ENCODE measurements at places on chromosomes 1 and 21.
A peak's percentile ranks its signal among the peaks of the same experiment; 100 is the strongest.

GRCh38 chr21:25062061-25062460 is 545.2 kb downstream of the MRPL39 start:
- no peak for DNase-seq

DNA sequence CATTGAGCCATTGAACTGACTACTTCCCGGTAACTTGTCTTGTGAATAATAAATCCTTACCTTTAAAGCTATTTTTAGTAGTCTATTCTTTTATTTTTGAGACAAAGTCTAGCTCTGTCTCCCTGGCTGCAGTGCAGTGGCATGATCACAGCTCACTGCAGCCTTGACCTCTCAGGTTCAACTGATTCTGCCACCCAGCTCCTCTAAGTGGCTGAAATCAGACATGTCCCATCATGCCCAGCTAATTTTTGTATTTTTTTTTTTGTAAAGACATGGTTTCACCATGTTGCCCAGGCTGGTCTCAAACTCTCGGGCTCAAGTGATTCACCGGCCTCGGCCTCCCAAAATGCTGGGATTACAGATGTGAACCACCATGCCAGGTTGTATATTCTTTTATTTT is 59.3 kb upstream of the PTGS2 start:
- no peak for DNase-seq

- DNase-seq: no peak
Measured at GRCh38 chr1:32094746-32095521, 12.9 kb upstream of the KPNA6 start.

DNA sequence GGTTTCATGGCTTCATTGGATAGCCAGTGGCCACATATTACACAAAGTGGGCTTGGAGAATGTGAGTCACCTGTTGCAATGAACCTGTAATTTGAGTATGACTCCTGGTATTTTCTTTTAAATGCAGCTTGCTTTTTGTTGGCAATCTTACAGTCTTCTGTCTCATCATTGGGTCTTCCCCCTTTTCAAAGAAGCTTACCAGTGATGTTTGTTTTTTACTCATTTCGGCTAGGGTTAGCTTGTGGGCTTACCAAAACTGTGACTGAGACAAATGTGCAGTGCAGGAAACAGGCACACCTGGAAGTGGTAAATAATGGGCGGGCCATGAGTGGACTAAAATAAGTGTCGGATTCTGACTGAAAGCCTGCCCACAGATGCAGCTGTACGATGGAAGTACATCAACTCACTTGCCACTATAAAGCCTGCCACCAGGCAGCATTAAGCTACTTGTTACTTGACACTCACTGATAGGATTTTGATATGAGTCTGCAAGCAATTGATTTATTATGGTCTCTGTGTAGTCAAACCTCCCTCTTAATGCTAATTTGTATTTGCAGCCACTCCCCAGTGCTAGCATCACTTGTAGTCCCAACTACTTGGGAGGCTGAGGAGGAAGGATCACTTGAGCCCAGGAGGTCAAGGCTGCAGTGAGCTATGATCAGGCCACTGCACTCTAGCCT is 4.2 kb downstream of the HHAT start:
- no peak for DNase-seq

DNA sequence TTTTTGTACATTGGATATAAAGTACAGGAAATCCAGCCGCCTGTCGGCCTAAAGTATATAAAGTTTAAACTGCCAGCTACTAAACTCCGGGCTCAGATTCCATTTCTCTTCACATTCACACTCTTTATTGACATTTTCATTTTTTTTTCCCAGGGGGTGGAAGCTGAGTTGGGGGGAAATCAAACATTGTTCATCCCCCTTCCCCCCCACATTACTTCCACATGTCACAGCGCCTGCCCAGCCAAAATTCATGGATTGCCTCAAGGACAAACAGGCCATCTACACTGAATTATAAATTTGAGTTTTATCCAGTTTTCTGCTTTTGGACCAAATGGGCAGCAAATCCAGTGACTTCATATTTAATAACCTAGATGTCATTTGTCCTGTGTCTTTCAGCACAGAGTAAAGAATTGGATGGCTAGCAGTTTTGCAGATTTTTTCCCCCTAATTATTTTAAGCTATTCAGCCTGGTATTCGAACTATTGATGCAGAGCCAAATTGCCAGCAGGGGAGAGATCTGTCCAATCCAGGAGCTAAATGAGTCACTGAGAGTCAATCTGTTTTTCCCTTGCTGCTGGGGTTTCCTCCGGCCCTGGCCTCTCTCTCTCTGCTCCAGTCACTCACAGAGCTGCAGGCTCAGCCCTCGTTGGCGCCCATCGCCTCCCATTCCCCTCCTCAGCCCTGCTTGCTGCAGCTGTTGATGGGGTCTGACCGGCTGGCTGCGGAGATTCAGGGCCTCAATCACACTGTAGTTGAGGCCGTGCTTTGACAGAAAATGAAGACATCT is 98.0 kb downstream of the LMO4 start:
- no peak for DNase-seq

GRCh38 chr1:99886841-99887240 is 36.7 kb downstream of the AGL start:
- no peak for DNase-seq

- DNase-seq: peak; percentile 30
Measured at GRCh38 chr1:117534995-117535467, 70.8 kb upstream of the TENT5C start.

GRCh38 chr1:116920211-116920610 is 10.5 kb downstream of the PTGFRN start:
- DNase-seq: no peak

GRCh38 chr1:18711003-18711402 is 80.4 kb downstream of the PAX7 start:
- DNase-seq: no peak

DNA sequence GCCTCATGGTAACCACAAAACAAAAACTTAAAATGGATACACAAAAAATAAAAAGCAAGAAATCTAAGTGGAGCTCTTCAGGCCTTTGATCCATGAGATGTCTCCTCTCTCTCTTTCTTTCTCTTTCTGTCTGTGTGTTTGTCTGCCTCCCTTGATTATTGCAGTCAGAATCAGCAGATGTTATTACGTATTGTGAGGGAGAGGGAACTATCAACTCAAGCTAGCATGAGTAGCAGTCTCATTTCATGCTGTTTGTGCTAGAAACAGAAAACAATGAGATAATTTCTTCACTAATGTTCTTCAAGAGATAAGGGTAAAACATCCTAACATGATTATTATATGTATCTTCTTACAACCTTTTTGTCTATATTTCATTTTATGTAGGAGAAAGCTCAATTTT is 103.7 kb upstream of the PDC start:
- DNase-seq: no peak

DNA sequence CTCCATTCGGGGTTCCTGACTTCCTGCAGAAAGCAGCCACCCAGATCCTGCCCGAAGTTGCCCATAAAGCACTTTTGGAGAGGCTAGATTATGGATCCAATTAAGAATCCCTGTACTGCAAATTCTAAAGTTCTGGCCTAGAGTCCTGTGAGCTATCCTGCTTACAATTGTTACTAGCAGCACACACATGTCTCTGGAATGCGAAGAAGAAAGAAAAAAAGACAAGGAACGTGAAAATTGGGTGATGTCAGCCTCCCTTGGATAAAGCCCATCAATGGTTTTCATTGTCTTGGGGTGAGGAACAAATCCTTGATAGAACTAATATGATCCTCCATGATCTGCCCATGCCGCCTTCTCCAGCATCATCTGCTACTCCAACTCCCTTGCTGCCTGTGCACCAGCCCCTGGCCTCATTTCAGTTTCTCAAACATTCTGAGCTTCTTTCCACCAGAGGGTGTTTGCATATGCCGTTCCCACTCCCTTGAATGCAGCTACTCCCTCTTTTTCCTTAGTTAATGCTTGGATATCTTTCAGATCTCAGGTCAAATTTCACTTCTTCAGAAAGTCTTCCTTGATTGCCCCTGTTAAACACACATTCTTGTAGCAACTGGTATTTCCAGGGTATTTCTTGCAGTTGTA is 94.0 kb downstream of the ST6GALNAC5 start:
- DNase-seq: no peak

DNA sequence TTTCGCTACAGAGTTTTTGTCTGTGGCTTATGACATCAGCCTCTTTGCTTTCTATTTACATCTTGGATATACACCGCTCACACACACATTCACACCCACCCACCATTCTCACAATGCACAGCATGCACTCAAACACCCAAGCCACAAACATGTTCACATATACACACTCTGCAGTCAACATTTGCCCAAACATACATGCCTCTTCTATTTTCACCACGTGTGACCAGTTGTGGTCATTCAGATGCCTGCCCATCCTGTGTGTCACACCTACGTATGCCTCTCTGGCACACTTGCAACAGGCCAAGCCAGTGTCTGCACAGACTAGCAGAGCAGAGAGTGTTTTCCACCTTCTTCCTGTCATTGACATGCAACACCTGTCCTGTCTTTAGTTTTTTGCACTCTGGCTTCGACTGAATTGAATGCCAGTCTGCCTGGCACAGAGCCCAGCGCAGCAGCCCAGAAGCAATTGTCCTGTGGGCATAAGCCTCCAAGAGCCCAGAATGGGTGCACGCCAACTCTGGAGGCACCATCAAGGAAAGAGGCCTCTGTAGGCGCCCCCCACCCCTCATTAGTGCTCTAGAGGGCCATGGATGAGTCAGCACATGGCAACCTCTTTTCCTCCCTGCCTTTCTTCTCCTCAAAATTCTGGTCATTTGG is 37.7 kb upstream of the LRRN2 start:
- DNase-seq: no peak

GRCh38 chr1:154499446-154499845 is 2.6 kb upstream of the TDRD10 start:
- no peak for DNase-seq

GRCh38 chr1:35210321-35211119 is 17.6 kb upstream of the SFPQ start:
- no peak for DNase-seq

DNA sequence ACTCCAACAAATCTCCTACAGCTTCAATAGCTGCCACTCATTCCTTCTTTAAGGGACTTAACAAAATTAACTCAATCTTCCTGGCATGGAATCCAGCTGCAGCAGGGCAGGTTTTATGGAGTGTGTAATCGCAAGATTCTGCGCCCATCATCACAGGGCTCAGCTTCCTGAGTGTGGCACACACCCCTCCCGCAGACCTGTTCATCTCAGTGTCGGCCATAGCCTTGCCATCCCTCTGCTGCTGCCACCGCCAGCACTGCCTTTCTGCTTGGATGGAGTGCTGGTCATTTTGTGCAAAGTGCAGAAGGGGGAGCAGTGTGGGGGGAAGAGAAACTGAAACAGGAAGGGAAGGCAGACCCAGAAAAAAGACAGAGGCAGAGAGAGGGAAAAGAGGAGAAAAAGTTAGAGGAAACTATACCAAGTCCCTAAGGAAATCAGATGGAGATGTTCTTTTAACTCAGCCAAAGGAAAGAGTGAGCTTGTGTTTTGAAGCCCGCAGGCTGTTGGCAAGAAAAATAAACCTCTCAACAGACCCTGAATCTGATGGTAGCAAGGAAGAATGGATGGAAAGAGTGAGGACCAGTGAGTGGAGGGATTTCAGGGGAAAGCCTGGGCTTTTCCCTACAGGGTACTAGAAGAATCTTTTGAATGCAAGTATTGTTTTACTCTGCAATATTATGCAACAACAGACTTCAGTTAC is 324.2 kb downstream of the SEC16B start:
- DNase-seq: no peak

DNA sequence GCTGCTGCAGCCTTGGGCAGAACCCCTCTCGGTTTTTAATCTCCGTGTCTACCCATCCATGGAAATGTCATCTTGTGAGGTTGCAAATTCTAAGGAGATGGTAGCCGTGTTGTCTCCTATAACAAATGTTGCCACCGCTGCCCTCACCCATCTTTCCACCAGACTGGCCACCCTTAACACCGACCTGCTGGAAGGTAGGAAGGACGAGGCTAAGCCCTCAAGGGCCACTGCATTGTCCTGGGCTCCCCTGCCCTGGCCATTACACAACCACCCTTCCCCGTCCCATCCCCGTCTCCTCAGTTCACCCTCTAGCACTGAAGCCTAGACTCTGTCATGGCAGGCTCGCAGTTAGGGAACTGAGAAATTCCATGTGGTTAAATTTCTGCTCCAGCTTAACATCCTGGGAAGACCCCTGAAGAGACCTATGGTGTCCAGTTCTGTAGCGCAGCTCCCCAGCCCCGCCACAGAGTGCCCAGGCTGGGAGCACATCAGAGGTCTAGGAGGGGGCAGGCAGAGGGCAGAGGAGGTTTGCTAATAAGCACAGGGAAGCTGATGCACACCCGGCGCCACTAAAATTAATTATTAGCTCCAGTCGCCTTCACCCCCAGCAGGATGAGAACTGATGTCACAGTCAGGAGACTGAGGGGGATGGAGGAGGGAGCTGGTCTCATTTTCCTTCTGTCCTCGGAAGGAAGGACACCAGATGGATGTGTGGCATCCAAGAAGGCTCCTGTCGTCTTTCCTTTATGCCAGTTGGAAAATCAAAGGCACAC is 38.3 kb downstream of the STUM start:
- DNase-seq: no peak

DNA sequence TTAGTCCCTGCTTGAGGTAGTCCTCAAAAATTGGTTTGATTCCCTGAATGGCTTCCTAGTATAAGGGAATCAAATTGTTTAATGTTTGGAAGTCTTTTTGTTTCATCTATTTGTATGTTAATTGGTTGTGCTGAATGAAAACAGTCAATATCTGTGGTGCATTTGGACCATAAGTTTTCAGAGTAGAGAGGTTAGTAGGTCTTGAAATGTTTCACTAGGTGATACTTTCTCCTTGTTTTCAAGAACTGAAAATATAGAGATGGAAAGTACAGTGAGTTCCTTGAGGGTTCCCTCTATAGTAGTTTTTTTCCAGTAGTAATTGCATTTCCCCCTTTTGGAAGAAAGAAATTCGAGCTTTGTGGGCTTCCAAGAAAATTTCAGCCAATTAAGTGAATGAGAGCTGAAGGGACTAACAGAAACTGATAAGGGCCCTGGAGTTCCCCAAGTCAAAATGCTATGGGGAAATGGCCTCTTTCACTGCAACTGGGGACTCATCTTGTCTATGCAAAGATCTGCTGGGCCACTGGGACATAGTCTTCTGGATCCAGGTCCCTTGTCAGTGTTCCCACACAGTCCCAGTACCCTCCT is 18.6 kb upstream of the CEP350 start:
- no peak for DNase-seq

DNA sequence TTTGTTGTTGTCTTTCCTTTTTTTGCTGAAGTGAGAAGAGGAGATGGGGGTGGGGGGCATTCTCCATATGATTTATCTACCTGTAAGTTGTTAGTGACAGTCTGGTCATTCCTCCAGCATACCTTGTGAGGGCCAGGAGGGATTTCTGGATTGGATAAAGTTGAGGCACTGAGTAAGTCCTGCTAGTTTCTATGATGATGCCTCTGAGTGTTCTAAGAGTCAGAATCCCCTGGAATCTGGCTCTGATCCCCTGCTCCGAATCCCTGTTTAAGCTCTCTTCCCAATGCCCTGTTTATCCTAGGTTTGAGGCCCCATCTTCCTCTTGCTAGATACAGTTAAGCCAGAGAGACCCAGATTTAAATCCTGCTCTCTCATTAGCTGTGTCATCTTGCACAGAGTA is 83.2 kb upstream of the HOOK1 start:
- DNase-seq: no peak

GRCh38 chr1:47771751-47772150 is 225.4 kb downstream of the TRABD2B start:
- DNase-seq: no peak

- no peak for DNase-seq
Measured at GRCh38 chr1:206582971-206583706, 29.1 kb downstream of the EIF2D start.

- no peak for DNase-seq
Measured at GRCh38 chr1:3197781-3198316, 128.8 kb downstream of the PRDM16 start.
